MG63 (cell line): ENCODE measurements at places on chromosomes 3 and 15. TPM values are rescaled to one million over a fixed set of nuclear protein-coding genes. Genes with fewer than 3 reads are reported as not detected.

The WDR73 gene
- total RNA-seq, result 34.2 and 34.3 TPM in 2 replicates

The WDR72 gene
- not detected in 2 replicates for total RNA-seq

The AGBL1 gene
- not detected in 2 replicates for total RNA-seq

The KIF7 gene
- total RNA-seq, result 27.4 and 42.1 TPM in 2 replicates

The TNNC1 gene
- 0.99 TPM in 1 of 2 replicates, not detected in the other for total RNA-seq

The KCNH8 gene
- not detected in 2 replicates for total RNA-seq

The GRAMD2A gene
- not detected in 2 replicates for total RNA-seq

The SLC51B gene
- total RNA-seq, result not detected in 2 replicates

The ACOX2 gene
- total RNA-seq, result 18.7 and 23.4 TPM in 2 replicates

The CD200R1L gene
- total RNA-seq, result not detected in 2 replicates
